ENCODE measurements at places on chromosomes 7 and 10.

DNA sequence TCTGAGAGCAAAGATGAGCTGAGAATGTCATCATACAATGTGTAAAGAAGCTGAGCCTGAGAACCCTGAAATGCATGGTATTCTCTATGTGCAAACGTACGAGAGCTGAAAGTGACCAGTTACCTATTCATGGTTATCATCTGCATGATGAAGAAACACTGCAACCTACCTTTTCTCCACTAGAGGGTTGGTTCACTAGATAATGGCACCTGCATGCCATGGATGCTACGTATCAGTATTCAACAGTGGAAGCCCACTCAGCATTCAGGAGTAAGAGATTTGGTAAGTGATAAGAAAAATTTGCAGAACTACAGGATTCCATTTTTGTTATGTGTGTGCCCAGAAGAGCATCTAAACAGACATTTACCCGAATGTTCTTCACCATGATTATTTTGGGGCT, 145.4 kb downstream of the PTPRN2 start:
- peak; percentile 56 for DNase-seq

GRCh38 chr10:119216127-119216526, 8.8 kb downstream of the GRK5 start:
- DNase-seq, result no peak

GRCh38 chr7:90889644-90890043, 293.5 kb downstream of the CDK14 start:
- no peak for DNase-seq

- no peak for DNase-seq
Observed at GRCh38 chr10:30058570-30059132, 735 bp downstream of the JCAD start.

All from PC-3 (cell line).